ENCODE measurements at places on chromosomes 3 and 15.

- no peak for DNase-seq
Observed at GRCh38 chr3:66692766-66693150, 191.9 kb upstream of the LRIG1 start.

DNA sequence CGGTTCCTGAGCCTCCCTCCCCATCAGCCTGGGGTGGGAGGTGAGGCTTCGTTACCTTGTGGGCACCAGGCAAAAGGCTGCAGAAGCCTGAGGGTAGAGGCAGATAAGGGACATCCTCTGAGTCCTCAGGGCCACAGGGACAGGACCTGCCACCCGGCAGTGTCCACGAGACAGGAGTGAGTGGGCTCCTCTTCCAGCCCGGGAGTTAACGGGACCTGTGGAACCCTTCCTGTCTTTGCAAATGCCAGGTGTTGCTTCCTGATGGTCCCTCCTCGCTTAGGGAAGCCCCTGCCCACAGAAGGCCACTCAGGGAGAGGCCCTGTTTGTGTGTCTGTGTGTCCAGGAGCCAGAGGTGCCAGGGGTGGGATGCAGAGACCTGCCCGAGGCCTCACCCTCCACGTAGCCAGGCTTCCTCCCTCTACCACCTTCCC lies 111.1 kb upstream of the ALDH1A3 start:
- DNase-seq: no peak

GRCh38 chr3:184228376-184229137 lies 828 bp upstream of the VWA5B2 start:
- no peak for DNase-seq

- DNase-seq: no peak
Observed at GRCh38 chr15:99574502-99574901, 8.7 kb downstream of the MEF2A start.

DNA sequence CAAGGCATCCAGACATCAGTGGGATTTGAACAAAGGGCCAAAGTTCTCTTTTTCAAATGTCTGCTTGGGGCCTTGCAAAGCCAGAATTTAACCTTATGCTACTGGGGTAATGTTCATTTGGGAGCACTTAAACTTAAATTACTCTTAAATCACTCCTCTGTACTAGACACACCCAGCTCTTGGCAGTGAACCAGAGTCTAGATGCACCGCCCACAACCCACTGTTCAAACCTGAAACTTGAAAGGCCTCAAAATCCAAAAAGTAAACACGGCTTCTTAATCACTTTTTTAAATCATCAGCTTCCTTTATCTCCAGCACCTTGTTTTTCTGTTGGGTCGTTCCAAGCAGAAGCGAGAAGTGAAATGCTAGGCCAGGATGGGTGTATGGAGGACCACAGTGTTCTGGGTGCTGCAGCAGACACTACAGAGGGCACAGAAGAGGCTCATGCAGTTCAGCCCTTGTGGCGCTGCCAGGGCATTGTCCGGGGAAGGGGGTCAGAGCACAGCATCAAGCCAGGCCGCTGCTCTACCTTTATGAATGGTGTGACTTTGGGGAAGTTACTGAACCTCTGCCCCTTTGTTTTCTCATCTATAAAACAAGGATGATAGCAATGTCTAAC lies 28.8 kb downstream of the MECOM start:
- DNase-seq: peak; percentile 90

- no peak for DNase-seq
Observed at GRCh38 chr3:49173792-49174170, 2.4 kb downstream of the KLHDC8B start.

GRCh38 chr3:72476139-72476483 lies 372.1 kb downstream of the SHQ1 start:
- no peak for DNase-seq

- no peak for DNase-seq
Observed at GRCh38 chr3:171817074-171817800, 7.0 kb upstream of the PLD1 start.

GRCh38 chr3:177530908-177531307 lies 333.6 kb upstream of the TBL1XR1 start:
- no peak for DNase-seq

DNA sequence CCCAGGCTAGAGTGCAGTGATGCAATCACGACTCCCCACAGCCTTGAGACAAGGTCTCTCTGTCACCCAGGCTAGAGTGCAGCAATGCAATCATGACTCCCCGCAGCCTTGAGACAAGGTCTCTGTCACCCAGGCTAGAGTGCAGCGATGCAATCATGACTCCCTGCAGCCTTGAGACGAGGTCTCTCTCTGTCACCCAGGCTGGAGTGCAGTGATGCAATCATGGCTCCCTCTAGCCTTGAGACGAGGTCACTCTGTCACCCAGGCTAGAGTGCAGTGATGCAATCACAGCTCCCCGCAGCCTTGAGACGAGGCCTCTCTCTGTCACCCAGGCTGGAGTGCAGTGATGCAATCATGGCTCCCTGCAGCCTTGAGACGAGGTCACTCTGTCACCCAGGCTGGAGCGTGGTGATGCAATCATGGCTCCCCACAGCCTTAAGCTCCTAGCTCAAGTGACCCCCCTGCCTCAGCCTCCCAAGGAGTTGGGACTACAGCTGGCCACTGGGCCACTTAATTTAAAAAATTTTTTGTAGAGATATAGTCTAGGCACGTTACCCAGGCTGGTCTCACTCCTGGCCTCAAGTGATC lies 26.1 kb downstream of the TFRC start:
- no peak for DNase-seq

GRCh38 chr3:137105277-137105977 lies 147.6 kb downstream of the IL20RB start:
- peak; percentile 55 for DNase-seq

- DNase-seq: no peak
Observed at GRCh38 chr15:58465866-58466517, 34.2 kb downstream of the LIPC start.

GRCh38 chr3:3064297-3064696 lies 45.9 kb downstream of the IL5RA start:
- DNase-seq: no peak

DNA sequence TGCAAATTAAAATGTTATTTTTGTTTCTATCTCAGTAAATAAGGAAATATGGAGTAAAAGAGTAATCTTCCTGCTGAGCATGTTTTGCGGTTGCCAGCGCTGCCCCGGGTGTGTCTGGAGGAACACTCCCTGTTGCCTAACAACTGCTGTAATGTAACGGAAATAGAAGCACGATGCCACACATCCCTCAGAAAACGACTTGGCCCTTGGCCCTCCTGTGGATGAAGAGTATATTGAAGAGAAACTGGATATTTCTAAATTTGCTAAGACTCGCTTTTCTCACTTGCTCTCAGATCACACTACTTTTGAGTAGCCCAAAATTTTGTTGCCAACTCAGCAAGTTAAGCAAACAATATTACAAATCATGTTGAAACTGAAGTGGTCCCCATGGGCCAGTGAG lies 18.9 kb downstream of the CX3CR1 start:
- peak; percentile 97 for DNase-seq

GRCh38 chr15:31062310-31062847 lies 39.1 kb downstream of the TRPM1 start:
- no peak for DNase-seq

- DNase-seq: no peak
Observed at GRCh38 chr3:56291244-56291680, 177.0 kb downstream of the ERC2 start.

- no peak for DNase-seq
Observed at GRCh38 chr3:144660186-144660585, 688.6 kb downstream of the DIPK2A start.

- DNase-seq: no peak
Observed at GRCh38 chr3:55988905-55989304, 479.4 kb downstream of the ERC2 start.

DNA sequence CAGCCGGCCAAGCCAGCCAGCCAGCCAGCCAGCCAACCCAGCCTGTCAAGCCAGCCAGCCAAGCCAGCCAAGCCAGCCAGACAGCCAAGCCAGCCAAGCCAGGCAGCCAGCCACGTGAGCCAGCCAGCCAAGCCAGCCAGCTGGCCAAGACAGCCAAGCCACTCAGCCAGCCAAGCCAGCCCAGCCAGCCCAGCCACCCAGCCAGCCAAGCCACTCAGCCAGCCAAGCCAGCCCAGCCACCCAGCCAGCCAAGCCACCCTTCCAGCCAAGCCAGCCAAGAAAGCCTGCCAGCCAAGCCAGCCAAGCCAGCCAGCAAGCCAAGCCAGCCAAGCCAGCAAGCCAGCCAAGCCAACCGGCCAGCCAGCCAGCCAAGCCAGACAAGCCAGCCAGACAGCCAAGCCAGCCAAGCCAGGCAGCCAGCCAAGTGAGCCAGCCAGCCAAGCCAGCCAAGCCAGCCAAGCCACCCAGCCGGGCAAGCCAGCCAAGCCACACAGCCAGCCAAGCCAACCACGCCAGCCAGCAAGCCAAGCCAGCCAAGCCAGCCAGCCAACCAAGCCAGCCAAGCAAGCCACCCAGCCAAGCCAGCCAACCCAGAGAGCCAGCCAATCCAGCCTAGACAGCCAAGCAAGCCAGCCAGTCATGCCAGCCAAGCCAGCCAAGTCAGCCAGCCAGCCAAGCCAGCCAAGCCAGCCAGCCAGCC lies 199.5 kb downstream of the GOLGA6L6 start:
- DNase-seq: no peak

GRCh38 chr15:77853910-77854309 lies 221.2 kb upstream of the LINGO1 start:
- DNase-seq: no peak

DNA sequence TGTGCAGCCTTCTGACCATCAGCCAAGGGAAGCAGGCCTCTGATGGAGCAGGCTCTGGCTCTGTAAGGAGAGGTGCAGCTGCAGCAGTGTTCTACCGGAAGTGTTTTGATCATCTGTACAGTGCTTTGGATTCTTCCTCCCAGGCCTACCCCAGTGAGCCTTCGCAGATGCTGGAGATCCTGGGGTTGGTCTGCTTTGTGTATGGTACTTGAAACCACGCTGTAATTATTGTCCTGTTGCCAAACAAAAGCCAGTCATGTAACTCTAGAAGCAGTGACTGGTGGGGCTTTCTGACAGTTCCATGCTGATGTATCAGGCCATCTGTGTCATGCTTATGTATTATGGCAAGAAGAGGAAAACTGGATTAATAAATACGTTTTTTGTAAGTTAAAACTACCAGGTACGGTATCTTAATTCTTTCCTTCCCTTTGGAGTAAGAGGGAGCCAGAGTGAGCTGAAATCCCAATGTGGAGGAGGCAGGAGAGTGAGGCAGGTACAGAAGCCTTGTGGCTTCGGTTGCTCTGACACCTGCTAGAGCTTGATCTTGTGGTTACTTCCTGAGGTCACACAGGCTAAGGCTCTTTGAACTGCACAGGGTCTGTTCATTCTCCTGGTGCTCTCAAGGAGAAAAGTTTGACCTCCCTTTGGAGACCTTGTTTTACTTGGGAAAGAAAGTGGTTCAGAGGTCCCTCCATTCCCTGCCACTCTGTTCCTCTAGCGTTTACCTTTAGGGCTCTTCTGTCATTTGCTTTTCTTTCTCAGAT lies 3.7 kb downstream of the TMEM42 start:
- no peak for DNase-seq

DNA sequence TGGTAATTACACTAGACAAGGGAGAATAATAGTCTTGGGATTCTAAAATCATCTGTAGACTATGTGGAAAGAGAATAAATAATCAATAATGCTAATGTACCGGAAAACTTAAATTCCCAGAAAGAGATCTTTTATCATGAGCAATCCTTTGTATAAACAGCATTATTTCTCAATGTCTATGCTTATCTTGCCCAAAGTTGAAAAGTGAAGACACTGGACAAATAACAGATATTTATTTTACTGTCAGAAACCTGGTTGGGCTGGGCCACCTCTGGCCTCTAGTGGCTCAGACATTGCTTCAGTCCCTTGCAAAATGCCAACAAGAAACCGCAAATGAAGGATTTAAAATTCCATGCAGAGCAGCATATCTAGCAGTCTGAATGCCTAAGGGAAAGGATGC lies 409.9 kb downstream of the FHIT start:
- DNase-seq: no peak

GRCh38 chr3:184820525-184820924 lies 8.6 kb downstream of the VPS8 start:
- DNase-seq: no peak

DNA sequence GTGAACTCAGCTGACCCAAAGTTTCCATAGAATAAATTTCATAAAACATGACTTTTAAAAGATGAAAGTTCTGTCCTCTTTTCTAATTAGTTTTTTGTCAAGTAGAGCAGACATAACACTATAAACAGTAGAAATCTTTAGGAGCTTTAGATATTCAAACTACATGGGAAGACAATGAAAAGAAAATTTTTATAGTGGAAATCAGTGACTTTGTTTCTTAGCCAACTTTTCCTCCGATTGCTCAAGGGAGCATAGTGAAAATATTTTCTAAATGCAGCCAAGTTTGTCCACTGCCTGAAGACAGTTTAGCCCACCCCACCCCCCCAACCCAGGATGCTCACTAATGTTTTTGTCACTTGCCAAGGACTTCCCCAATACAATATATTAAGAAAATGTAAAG lies 114.9 kb downstream of the PLD1 start:
- DNase-seq: no peak

- DNase-seq: no peak
Observed at GRCh38 chr3:136512381-136512780, 239.8 kb downstream of the STAG1 start.

- DNase-seq: no peak
Observed at GRCh38 chr15:52011711-52012144, 7.3 kb upstream of the MAPK6 start.

DNA sequence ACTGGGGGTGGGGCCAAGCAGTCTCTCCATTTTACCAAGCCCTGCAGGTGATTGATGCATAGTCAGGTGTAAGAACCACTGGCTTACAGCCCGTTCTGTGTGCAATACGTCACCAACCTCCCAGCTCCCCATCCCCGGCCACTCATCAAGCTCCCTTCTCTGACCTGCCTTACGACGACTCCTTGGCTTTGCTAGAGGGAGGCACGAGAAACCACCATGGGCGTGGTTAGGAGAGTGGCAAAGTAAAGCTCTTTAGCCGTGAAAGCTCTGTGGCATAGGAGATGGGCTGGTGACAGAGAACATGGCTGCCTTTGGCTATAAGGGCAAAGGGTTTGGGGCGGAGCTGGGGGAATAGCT lies 109.1 kb downstream of the BDH1 start:
- DNase-seq: no peak

DNA sequence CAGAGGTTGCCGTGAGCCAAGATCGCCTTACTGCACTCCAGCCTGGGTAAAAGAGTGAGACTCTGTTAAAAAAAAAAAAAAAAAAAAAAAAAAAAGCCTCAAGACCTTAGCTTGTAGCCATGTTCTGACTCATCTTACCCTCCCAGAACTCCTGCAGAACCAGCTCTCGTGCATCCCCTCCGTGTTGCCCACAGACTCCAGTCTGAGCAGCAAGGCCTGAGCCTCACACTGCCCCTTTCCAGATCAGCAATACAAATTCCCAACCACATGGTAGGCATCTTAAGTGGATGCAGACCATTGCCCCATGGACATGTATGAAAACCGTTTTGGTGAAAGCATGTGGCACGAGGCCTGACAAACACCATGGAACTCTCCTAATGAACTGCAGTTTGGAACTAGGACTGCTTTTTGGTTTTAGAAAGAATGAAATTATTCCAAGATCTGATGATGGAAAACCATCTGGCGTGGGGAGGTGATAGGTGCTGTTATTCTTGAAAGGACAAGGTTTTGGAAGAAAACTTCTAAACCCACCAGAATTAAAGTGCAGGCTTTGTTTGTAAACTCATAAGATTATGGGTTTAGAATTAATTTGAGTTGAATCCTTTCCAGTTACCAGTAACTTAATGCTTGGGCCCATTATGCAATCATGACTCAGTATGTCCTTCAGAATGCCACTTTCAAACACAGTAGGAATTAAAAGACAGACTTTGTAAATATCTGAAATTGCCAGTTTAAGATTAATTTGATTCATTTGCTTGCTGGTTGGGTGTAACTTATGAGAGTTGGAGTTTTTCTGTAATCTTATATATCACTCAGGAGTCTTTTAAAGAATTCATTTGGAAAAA lies 163.7 kb upstream of the LRTM1 start:
- peak; percentile 51 for DNase-seq

GRCh38 chr3:13879102-13879945 lies 547 bp downstream of the WNT7A start:
- no peak for DNase-seq

All from bronchial epithelial cell (primary cell).